ENCODE measurements at places on chromosomes 1 and 21.

- no peak for DNase-seq
These were observed 4.5 kb downstream of the ADARB1 start for GRCh38 chr21:45078877-45079281.

DNA sequence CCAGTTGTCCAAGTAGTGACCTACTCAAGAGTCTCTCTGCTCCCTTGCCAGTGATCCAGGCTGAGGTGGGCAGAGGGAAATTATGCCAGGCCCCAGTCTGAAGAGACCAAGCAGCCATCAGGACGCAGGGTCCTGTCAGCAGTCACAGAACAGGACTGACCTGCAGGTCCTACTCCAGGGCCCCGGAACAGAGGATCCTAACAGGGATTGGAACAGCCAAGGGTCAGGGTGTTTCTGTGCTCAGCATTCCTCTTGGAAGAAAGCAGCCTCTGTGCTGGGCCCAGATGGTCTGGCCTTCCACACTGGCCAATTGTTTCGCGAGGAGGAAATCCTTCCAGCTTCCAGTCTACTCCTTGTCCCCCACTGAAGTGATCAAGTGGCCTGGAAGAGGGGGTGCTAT is 41.6 kb upstream of the USP1 start:
- DNase-seq = no peak

DNA sequence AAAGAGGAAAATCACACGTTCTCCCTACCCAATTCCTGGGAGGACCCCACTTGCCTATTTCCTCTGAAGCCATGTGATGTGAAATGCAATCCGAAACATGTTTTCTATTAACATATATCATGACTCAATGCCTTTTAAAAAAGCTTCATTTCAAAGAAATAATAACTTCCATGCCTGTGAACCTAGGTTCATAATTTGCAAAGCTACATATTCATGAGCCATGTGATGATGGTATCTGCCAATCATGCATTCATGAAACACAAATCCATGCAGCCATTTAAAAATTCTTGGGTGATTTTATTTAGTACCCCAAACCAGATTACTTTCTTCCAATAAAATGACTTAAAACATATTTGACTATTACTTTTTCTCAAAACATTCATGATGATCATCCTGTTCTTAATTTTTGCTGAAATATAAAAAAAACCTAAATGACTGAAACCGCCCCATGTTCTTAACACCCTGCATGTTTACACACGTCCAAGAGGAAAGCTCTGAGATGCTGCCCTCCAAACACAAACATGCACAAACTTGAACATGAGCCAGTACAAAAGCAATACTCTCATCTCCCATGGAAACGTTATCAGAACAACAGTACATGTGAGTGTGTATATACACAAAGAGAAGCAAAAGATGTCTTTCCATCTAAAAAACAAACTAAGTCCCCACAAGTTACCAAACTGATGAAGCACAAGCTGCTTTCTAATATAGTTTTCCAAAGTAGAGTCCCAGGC is 140.1 kb downstream of the TGFBR3 start:
- DNase-seq = no peak

GRCh38 chr1:32234792-32235191 is 12.2 kb upstream of the FAM167B start:
- DNase-seq = no peak

- DNase-seq = peak; percentile 58
These were observed 64.9 kb upstream of the FCGR2A start for GRCh38 chr1:161440312-161440894.

GRCh38 chr1:14897080-14897449 is 256.5 kb upstream of the TMEM51 start:
- DNase-seq = no peak

GRCh38 chr1:153613406-153613805 is 469 bp upstream of the S100A16 start:
- DNase-seq = no peak

- DNase-seq = no peak
These were observed 25.7 kb downstream of the CNST start for GRCh38 chr1:246591958-246592357.

GRCh38 chr1:20110679-20111078 is 8.7 kb downstream of the PLA2G2D start:
- no peak for DNase-seq

- no peak for DNase-seq
These were observed 38.8 kb downstream of the C1orf21 start for GRCh38 chr1:184425449-184426277.

GRCh38 chr1:180228648-180229482 is 1.2 kb upstream of the LHX4 start:
- no peak for DNase-seq

GRCh38 chr1:41502912-41503311 is 18.4 kb upstream of the EDN2 start:
- DNase-seq = no peak

- no peak for DNase-seq
These were observed 6.2 kb downstream of the EPRS1 start for GRCh38 chr1:220040028-220040596.

DNA sequence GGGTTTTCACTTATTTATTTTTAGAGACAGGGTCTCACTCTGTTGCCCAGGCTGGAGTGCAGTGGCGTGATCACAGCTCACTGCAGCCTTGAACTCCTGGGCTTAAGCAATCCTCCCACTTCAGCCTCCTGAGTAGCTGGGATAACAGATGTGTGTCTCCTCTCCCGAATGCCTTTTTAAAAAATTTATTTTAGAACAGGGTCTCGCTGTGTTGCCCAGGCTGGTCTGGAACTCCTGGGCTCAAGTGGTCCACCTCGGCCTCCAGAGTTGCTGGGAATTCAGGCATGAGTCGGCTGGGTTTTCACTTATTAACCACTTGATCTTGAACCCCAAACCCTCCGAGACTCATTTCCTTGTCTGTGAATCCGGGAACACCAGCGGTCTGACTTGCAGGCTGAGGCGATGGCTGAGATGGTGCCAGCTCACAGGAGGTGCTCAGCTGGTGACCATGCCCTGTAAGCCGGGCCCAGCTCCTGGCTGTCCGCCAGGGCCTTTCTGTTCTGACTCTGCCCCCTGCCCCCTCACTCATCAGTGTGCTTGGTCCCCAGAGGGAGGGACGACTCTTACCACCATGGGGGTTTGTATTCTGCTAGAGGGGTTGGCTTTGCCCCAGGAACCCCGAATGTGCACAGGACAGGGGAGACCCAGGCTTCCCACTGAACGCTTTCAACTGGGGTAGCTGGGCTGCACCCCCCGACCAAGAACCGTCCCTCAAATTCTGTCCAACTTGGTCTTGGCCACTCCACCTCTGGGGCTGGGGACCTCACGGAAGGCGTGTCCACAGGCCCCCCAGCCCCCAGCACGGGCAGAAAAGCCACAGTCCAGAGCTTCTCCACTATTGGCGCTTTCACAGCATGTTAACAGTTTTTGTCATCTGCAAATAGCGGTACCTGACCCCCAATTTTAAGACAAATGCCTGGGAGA is 22.5 kb downstream of the MMEL1 start:
- peak; percentile 7 for DNase-seq

- no peak for DNase-seq
These were observed 9.2 kb upstream of the GJB3 start for GRCh38 chr1:34771573-34772371.

DNA sequence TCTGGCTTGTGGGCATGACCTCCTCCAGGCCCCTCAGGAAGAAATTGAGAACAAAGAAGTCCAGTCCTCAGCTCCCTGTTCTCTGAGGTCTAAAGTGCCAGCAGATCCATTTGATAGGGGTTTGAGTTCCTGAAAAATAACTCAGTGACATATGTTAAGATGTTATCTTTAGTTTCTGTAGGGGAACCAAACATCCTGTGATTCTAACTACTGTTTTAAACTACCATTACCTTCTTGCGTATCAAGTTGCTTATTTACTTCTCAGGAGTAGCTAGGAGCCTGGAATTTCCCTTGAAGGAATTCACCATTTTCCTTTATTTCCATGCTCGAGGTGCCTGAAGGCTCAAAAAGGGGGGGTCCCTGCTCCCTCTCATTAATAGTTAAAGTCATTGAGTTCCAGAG is 18.8 kb upstream of the LIN9 start:
- DNase-seq = no peak

- DNase-seq = no peak
These were observed 22.3 kb downstream of the POGZ start for GRCh38 chr1:151436985-151437384.

GRCh38 chr21:44397431-44398031 is 44.1 kb downstream of the TRPM2 start:
- DNase-seq = no peak

GRCh38 chr1:101128211-101128727 is 102.7 kb upstream of the DPH5 start:
- DNase-seq = no peak

DNA sequence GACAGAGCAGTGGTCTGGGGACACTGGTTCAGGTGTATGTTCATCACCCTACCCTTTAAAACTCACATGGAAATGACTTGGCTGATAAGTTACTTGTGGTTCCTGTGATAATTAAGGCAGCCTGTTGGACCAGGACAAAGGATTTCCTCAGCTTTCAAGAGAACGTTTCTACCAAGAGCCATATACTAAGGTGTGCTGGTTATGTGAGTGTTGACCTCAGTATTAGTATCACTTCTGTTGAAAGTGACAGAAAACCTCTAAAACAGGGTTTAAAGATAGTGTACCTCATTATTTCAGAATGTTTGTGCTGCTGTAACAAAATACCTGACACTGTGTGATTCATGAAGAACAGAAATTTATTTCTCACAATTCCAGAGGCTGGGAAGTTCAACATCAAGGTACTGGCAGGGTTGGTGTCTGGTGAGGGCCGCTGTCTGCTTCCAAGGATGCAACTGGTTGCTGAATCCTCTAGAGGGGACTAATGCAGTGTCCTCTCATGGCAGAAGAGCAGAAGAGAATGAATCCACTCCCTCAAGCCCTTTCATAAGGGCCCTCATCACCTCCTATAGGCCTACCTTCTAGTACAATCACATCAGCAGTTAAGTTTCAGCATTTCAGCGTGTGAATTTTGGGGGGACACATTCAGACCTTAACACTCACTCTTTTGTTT is 54.9 kb downstream of the UCK2 start:
- DNase-seq = no peak

GRCh38 chr1:52697795-52698674 is at the start of gene COA7:
Gene COA7, minus strand, starts transcription at chr1:52698347. Its CDS starts 21 bp downstream, at chr1:52698326.
- DNase-seq = peak; percentile 50

DNA sequence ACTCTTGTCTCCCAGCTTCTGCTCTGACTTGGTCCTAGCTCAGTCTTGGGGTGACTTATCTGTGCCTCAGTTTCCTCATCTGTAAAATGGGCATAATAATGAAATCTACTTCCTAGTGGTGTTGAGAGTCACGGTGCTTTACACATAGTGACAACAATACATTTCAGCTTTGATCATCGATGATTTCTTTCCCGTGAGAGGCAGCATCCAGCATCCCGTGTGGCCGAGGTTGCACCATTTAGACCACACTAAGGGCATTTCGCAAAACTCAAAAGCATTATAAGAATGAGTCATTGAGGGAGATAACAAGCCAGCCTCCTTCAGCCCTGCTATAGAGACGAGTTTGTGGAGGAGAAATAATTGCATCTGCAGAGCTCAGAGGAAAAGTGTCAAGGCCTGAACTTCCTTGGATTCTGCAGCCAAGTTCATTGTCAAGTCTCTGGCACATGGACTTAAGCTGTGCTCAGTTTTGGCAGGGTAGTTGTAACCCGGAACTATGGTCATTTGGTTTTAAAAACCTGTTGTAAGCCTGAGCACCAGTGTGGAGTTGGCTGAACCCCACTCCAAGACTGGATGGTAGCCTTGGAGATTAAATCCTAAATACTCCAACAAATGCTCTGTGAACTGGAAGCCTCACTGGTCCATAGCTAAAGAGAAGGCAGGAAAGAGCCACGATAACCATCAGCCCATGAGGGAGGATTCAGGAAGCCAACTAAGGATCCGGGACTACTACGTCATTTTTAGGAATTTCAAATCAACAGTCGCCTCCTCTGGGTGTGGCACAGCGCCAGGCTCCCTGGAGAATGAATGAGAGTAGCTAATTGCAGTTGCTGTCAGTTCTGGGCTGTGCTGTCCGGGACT is 64.2 kb downstream of the TCP10L start:
- DNase-seq = no peak

DNA sequence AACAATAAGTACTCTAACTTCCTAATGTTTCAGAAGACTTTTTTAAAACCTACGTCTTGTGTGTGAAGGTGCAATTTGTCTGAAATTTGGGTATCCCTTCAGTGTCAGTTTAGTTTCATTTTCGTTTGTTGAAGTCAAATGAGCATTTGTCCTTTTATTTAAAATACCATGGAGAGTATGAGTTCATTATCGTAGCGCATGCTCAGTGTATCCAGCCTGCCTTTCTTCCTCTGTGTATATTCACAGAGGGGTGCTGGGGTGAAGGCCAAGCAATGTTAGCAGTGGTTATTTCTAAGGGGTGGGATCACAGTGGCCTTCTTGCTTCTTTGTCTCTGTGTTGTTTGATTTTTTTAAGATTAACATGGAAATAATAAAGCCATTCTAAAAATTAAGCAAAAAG is 43.2 kb downstream of the CNN3 start:
- no peak for DNase-seq

GRCh38 chr1:14929547-14930246 is 223.8 kb upstream of the TMEM51 start:
- DNase-seq = no peak

GRCh38 chr1:47317841-47318240 is 3.9 kb upstream of the STIL start:
- DNase-seq = no peak

Measured in progenitor cell of endocrine pancreas (in vitro differentiated cells).